Endodermal cell (in vitro differentiated cells): ENCODE measurements at places on chromosomes 1 and 21.
A peak's percentile ranks its signal among the peaks of the same experiment; 100 is the strongest.

DNA sequence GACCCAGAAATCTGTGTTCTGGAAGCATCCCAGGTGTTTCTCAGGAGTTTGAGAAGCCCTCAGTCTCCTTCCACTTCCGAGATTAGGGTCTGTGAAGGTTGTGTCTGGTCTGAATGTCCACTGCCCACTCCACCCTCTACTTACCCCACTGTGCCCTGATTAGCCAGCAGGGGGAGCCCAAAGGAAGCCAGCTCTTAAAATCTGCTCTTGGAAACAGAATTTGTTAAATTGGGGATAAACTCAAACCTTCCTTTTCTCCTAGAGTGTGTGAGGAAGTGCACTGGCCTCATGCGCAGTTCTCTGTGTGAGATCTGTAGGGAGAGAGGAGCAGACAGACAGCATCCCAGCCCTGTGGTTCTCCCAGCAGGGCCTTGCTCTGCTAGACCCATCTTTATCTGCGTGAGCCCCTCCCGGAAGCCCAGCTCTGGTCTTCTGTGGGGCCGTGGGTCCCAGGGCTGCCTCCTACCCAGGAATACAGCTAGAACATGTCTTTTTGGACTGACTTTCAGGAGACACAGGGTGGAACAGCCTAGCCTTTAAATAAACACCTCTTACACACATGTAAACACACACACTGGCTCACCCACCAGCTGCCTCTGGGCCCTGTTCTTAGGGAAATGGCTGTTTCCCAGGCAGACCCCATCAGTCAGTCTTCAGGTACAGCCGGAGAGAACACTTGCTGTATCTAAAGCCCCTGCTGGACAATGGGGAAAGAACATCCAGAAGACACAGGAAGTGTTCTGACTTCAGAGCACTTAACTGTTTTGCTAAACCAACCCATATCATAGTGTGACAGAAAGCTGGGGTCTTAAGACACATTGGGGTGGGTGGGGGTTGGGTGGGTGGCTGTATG is 52.2 kb downstream of the SMYD2 start:
- DNase-seq = peak; percentile 87

GRCh38 chr1:46611691-46612221 is 4.9 kb downstream of the MOB3C start:
- DNase-seq = peak; percentile 48

GRCh38 chr1:44642925-44643324 is 31.4 kb downstream of the TMEM53 start:
- DNase-seq = no peak

GRCh38 chr1:78619803-78620579 is at the start of gene IFI44L:
Gene IFI44L (plus strand): TSS chr1:78620448. CDS start chr1:78627916, 7,468 bp downstream.
- DNase-seq = no peak

- DNase-seq = peak; percentile 91
These were observed 69.2 kb upstream of the AJAP1 start for GRCh38 chr1:4585216-4585615.

DNA sequence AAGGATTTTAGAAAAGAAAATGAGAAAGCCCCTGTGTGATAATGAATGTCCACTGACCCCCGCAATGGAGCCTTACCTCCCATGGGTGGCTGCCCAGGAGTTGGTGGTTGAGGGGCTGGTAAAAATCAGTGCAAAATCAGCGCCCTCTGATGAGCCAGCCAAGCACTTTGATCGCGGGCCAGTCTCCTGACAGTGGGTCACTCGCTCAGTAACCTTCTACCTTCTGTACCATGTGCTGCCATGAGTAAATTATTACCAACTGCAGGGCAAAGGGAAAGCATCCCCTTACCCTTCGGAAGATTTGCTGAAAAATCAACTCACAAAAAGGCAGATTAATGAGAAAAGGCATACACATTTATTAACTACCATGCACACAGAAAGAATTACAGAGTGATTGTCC is 58.8 kb downstream of the KCNK1 start:
- no peak for DNase-seq

GRCh38 chr1:219660666-219661463 is 48.0 kb upstream of the ZC3H11B start:
- DNase-seq = peak; percentile 98

GRCh38 chr1:201310251-201310985 is 27.1 kb downstream of the PKP1 start:
- DNase-seq = no peak

GRCh38 chr1:195188821-195189220 is 1419.4 kb downstream of the KCNT2 start:
- DNase-seq = no peak

GRCh38 chr1:76562292-76562691 is 305.0 kb upstream of the ST6GALNAC5 start:
- no peak for DNase-seq

DNA sequence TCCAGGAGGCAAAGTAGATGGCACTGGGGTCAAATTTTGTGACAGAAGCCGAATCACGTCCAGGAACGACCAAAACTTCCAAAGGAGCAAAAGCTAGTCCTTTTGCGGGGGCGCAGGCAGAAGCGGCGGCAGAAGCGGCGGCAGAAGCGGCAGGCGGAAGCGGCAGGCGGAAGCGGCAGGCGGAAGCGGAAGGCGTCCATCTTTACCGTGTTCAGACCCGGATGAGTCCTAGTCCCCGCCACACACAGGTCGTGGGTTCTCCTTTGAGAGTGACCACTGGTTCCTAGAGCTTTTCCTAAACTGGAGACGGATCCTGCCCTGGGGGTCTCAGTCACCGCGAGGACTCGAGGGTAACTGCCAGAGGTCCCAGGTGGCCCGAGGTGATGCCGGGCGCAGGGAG is 53.6 kb downstream of the POFUT2 start:
- DNase-seq = no peak

DNA sequence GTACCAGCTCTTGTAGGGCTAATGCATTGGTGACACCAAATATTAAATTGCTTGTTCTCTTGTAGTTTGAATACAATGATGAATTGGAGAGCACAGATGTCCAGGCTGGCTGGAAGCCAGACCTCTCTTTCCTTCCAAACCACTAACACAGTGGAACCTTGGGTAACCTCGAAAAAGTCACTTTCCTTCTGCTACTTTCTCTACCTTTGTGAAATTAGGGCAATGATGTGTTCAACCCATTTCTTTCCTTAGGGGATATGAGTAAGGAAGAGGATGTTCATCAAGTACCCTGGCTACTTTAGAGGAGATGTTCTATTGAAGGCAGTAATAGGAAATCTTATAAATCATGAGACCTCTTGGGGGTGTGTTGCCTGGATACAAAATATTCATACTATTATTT is 55.7 kb downstream of the XCL2 start:
- DNase-seq = no peak

GRCh38 chr1:240462766-240463395 is 149.1 kb downstream of the GREM2 start:
- DNase-seq = no peak

- peak; percentile 94 for DNase-seq
These were observed 27.9 kb upstream of the BMP8B start for GRCh38 chr1:39816415-39817090.

DNA sequence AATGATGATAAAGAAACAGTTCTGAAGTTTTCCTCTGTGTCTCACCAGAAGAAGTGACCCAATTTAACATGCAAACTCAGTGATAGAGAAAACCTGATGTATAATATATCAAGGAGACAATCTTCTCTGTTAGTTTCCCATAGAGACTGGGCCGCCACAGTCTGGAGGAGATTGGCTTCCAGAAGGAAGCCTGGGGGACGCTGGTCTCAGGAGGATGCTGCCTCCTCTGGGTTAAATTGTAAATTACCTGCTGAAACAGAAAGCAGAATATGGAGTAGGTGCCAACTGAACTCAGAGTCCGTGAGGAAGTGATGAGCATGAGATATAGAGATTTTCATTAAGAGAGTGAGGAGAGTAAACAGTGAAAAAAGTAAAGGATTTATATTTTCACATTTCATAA is 15.8 kb downstream of the OR14I1 start:
- DNase-seq = no peak

DNA sequence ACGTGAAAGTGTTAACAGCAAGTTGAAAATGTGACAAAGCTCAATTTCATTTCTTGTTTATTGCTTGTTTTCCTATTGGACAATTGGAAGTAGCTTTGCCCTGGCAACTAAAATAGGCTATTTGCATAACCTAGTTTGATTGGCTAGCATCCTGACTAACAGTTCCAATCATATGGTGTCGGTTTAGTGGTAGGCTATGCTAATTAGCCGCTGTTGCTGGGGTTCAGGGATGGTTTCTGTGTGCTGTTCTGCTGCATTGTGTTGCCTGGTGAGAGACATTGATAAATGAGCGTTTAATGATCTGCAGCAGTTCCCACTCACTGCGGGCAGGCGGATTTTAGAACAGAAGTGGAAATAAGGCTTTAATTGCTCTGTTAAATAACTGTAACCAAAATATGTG is 68.5 kb downstream of the DYRK1A start:
- peak; percentile 77 for DNase-seq

GRCh38 chr1:21670059-21670881 is 1.1 kb upstream of the RAP1GAP start:
- peak; percentile 55 for DNase-seq

DNA sequence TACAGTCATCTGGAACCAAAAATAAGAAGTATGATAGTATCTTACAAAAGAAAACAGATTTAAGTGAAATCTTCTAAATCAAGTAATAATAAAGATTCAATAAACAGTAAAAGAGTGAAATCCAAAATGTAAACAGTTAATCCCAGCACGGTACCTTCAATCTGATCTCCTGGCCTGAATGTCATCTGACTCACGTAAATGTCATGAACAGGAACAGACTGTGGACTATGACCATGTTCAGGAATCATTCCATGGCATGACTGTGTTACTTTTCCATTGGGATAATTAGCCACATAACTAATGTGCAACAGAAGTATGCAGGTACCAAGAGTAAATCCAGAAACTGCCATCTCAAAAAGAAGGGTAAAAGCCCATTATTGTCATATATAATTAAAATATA is 18.0 kb downstream of the FRRS1 start:
- no peak for DNase-seq

- DNase-seq = peak; percentile 54
These were observed 107.2 kb downstream of the KCNK1 start for GRCh38 chr1:233721004-233721595.

- DNase-seq = no peak
These were observed 2.8 kb downstream of the CFHR4 start for GRCh38 chr1:196890668-196891067.

DNA sequence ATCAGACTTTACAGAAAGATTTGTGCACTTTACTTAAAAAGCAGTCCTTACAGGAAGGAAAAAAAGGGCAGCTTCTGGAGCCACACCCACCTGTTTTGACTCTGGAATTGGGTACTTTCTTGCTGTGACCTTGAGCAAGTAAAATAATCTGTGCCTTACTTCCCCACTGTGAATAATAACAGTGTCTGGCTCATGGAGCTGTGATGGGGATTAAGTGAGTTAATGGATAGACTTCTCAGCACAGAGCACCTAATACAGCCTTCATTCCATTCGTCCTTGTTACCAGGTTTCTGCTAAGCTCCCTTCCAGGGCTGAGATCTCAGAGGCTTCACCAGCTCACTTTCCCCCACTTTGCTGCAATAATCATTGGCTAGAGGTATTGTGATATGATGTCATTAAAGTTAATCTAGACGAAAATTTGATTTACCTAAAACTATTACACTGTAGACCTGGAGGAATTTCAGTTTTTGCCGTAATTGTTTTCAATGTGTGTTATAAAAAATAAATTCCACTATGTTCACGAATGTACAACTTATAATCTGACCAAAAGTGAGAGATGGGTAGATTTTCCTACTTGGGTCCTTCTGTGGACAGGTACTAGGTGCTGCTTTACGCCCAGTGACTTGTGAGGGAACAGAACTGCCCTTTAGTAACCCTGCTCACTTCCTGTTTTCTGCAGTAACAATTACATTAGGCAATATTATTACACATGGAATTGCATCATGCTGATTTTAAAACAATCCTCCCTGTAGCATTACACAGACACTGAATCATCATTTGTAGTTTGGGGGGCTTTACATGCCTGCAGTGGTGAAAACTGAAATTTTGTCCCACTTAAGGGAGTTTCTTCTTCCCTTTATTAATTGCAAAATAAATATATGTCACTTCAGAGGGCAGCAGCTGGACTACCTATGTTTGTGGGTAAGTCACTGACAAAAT is 19.7 kb upstream of the ABCG1 start:
- DNase-seq = no peak

DNA sequence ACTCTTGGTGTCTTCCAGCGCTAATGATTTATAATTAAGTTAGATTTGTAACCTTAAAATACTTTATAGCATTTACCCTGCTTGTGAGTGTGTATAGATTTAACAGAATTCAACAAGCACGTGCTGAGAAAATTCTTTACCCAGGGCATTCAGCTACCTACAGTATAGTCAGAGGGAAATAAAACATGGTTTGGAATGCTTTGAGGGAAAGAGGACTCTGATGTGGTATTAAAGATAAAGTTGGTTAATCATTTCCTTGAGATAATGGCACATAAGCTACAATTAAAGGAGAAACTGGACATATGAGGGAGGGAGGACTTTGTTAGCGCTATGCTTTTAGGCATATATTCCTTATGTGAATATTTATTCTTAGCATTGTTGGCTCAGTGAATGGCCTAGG is 26.4 kb upstream of the IL12RB2 start:
- DNase-seq = no peak

DNA sequence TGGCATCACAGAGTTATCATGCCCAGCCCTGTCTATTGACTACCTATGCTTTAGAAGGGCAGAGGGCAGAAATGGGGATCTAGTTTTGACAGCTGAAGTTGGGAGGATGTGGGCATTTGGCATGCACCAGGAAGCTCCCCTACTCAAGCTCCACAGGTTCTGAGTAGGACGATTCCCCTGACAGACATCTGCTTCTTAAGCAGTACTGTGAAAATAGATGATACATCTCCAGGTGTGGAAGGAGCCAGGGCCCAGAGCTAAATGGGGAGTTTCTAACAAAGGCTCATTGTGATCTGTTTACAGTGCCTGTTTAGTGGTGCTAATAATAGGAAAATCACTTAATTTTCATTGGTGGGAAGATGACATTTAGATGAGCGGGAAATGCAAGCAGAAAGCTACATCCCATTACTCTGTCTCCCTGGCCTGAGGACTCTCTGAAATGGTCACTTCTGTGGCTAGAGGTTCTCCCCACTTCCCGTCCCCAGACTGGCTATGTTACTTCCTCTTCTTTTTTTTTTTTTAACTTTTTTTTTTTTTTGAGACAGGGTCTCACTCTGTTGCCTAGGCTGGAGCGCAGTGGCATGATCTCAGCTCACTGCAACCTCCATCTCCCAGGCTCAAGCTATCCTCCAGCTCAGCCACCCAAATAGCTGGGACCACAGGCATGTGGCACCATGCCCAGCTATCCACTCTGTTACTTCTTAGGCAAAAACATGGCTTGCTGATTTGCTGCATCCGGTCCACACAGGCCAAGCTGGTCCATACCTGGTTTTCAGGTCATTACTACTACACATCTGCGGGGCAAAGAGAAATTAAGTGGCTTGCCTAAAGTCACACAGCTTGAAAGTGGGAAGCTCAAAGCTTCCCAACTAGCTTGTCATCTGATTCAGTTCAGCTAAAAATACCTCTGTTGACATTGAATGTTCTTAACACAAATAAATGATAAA is 23.2 kb upstream of the CNIH3 start:
- DNase-seq = no peak

GRCh38 chr21:22965455-22966135 is 1967.4 kb downstream of the NCAM2 start:
- DNase-seq = peak; percentile 48
